Activated gamma-delta T cell treated with anti-CD3 and anti-CD28 coated beads, Interleukin-2, amount 50 U/mL, for 16 hours (primary cell): ENCODE measurements at places on chromosomes 11 and 22.

DNA sequence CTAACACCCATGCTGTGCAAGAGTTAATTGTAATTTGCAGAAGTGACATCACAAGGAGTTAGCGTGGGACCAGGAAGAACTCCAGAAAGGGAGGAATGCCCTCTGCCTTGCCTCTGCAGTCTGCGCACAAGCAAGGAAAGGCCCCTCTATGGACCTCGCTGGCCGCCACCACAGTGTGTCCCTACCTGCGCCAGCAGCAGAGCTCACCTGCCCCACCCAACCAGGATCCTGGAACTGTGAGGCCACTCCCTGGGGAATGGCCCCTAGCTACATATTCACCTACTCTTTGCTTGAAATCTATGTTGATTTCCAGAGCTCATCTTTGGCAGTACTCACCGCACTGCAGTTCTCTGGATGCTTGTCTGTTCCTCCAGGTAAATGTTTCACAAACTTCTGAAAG, 72.0 kb upstream of the MTNR1B start:
- no peak for DNase-seq

- no peak for DNase-seq
Observed at GRCh38 chr11:61791737-61792309, 576 bp downstream of the TMEM258 start.

GRCh38 chr11:19079643-19080440, 19.3 kb upstream of the MRGPRX2 start:
- DNase-seq, result no peak

GRCh38 chr22:19637408-19638281, 76.7 kb upstream of the SEPTIN5 start:
- DNase-seq, result no peak

DNA sequence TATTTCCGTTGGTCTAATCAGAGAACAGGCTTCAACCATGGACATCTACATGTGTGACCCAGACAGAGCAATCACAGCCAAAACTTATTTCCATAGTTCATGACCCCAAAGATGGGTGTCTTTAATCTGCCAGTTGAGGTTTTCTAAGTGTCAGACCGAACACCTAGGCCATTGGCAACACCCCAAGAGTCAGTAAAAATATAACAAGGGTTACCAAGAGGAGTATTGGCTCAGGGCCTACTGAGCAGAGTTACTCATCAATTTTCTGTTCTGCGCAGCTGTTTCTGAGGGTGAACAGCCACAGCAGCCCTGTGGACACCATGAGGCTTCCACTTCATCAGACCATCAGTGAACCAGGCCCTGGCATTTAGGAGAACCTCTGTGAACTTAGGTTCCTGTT, 18.8 kb downstream of the GUCD1 start:
- DNase-seq, result no peak

- DNase-seq, result no peak
Observed at GRCh38 chr22:44002324-44002723, 21.8 kb upstream of the PARVB start.

- no peak for DNase-seq
Observed at GRCh38 chr11:110829873-110830272, 117.6 kb upstream of the ARHGAP20 start.

- no peak for DNase-seq
Observed at GRCh38 chr22:41713004-41713403, 13.7 kb downstream of the MEI1 start.

GRCh38 chr11:132714859-132715440, 817.4 kb downstream of the OPCML start:
- DNase-seq, result no peak

DNA sequence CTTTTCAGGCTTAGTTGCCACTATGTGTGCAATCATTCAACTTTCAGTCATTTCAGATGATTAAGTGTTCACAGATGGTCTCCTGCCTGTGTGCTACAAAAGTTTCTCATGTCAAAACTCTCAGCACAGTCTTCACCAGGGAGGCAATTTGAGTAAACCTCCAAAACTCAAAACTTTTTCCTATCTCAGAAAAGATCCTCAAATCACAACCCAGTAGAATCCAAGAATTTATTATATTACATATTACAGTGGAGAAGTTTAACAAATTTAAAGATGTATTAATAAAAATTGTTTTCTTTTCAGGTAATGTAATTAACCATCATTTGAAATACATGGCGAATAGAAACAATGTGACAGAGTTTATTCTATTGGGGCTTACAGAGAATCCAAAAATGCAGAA, at the start of gene OR4C13:
Gene OR4C13, plus strand, starts transcription at position 301 of the 400 bp plus-strand sequence. Its CDS starts 32 bp downstream, at position 333.
- no peak for DNase-seq

GRCh38 chr11:88536616-88537265, 199.2 kb upstream of the CTSC start:
- no peak for DNase-seq

DNA sequence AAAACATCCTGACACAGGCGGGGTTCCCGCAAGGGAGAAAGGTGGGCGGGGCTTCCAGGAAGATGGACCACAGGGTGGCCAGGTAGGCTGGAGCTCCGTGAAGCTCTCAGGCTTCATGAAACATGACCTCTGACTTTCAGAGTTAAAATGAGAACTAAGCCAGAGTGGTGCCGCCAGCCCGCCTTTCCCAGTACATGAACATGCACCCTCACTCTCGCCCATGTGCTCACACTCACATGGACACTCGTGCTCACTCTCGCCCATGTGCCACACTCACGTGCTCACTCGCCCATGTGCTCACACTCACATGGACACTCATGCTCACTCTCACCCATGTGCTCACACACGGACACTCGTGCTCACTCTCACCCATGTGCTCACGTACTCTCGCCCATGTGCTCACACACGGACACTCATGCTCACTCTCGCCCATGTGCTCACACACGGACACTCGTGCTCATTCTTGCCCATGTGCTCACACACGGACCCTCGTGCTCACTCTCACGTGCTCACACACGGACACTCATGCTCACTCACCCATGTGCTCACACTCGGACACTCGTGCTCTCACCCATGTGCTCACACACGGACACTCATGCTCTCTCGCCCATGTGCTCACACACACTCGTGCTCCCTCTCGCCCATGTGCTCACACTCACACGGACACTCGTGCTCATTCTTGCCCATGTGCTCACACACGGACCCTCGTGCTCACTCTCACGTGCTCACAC, 10.0 kb downstream of the RNH1 start:
- DNase-seq, result no peak

GRCh38 chr11:83709434-83709833, 423.3 kb upstream of the CCDC90B start:
- DNase-seq, result no peak

- peak; percentile 28 for DNase-seq
Observed at GRCh38 chr22:20268279-20269012, at the start of gene RTN4R. RTN4R (minus strand) TSS chr22:20268318; CDS start chr22:20268092, 226 bp downstream.

DNA sequence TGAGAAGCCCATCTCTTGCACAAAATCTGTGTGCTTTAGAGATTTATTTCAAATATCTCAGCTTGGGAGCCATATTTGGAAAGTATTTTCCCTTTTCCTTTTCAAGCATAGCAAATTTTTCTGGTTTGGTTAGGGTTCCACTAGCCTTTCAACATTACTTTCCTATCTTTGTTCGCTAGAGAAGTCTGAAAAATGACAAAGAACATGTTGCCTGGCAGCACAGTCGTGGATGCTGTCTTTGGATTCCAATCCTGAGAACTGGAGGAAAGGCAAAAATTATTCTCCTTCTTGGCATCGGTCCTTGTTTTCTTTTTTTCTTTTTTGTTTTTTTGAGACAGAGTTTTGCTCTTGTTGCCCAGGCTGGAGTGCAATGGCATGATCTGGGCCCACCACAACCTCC, 6.9 kb upstream of the MTCH2 start:
- DNase-seq, result no peak

- no peak for DNase-seq
Observed at GRCh38 chr11:6703247-6704063, 20.3 kb upstream of the MRPL17 start.

GRCh38 chr11:103076361-103076760, 15.6 kb downstream of the DCUN1D5 start:
- DNase-seq, result no peak

- DNase-seq, result no peak
Observed at GRCh38 chr11:115202074-115202473, 302.1 kb downstream of the CADM1 start.

GRCh38 chr11:130192845-130193267, 33.3 kb downstream of the ST14 start:
- DNase-seq, result no peak

DNA sequence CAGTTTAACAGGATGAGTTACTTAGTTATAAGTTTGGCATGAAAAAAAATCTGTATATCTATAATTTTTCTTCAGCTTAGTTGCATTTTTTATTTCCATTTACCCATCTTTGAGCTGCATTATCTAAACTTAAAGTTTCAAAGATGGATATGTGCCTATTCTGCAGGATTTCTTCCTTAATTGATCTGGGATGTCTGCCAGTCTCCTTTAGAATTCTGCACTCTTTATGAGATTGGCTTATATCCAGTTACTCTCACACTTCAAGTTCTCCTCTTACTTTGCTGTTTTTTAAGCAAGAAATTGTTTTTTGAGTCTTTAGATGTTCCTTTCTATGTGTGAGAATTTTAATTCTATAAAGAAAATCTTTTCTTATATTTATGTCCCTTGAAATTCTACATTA, 5.1 kb upstream of the PDGFD start:
- no peak for DNase-seq

DNA sequence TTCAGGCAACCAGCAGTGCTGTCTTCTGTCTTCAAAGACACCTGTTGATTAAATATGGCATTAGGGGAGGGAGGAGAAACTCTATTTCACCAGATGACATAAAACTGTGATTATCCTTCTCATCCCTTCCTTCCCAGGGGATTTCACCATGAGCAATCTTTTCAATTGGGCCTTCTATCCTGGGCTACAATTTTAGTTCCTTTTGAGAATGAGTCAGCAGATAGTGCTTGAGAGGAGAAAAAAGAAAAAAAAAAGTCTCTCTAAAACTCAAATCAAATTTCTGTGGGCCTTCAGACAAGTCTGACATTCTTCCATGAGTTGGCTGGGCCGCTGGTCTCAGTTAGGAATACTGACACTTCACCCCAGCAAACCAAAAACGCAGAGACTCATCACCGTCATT, 7.2 kb downstream of the FLI1 start:
- no peak for DNase-seq

DNA sequence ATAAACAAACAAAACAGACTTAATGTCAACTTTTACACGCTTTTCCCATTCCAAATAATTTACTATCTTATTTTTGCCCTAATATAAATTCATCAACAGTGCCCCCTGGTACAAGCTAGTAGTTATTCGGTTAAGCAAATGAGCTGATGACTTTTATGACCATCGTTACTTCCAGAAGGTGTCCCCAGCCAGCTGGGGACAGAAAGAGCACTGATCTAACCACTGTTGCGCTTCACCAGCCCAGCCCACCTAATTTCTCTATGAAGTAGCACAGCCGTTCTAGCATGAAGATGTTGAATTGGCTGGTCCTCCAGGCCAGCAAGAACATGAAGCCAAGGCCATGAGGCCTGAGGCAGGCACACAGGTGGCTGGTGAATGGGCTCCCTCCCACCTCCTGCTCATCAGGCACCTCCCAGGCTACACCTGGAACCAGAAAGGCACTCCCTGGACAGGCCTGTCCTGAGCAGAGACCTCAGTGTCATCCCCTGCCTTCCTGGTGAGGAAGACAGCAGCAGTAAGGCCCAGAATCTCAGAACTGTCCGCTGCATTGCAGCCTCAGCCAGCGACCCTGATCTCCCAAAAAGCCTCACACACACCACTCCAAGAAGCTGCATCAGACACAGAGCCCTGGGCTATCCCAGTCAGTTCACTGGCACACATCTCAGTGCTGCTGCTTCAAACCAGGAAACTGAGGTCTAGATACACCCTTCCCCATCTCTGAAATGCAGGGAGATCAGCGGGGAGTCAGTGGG, 12.9 kb downstream of the GNB1L start:
- no peak for DNase-seq

DNA sequence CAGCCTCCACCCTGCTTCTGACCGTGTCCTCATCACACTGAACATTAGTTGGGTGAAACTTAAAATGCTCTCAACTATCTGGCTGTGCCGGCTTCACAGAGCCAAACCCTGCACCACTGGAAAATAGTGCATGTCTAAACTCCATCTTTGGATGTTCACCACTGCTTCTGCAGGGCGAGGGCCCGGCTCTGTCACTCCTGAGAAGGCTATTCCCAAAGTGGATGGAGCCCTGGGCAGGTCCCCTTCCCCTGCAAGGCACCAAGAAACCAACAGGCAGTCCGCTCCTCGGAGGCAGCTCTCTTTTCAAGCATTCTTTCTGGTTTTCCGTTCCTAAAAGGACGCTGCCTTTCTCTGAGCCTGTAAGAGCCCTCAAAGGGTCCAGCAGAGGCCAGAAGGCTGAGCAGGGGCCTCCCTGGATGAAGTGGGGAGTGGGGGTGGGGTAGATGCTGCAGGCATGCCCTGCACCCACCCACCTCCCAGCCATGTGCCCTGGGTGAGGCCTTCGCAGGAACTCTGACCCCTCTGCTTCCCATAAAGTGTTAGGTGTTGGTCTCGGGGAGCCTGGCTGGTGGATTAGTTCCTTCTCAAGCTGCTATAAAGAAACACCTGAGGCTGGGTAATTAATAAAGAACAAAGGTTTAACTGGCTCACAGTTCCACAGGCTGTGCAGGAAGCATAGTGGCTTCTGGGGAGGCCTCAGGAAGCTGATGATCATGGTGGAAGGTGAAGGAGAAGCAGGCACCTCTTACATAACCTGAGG, 23.3 kb downstream of the LINC01488 start:
- DNase-seq, result no peak

GRCh38 chr11:61065955-61066638, 36.2 kb upstream of the CD5 start:
- DNase-seq, result no peak
